Activated CD4-positive, CD25-positive, alpha-beta regulatory T cell treated with anti-CD3 and anti-CD28 coated beads, Interleukin-2, amount 50 U/mL, for 24 hours (primary cell): ENCODE measurements at places on chromosomes 4 and X.

DNA sequence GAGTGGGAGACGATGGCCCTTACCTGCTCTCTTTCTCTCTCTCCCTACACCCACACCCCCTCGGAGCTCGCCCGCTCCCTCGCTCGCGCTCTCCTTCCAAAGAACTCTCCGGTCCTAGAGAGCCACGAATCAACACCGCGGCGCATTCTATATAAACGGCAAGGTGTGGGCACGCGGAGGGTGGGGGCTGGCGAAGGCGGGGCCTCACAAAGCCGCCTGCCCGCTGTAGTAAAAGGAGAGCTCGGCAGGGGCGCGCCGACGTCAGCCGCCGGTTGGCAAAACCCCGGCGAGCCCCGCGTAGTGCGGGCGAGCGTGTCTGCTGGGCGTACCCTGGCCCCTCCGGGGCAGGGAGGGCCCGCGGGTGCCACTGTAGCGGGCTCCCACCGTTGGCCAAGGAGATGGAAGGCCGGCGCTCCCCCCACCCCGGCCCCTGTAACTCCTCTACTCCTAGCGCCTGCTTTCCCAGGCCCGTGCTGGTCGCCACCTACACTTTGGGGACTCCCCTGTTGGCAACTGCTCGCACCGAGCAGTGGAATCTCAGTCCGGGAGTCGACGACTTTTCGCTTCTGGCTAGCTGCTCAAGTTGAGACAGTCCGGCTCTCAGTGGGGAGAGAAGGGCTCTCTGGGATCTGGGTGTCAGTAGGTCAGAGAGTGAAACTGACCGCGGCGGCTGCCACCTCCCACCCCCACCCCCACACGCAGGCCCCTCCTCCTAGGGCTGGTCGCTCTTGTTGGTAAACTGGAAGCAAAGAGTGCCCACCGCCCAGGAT lies 325.5 kb upstream of the F9 start:
- ATAC-seq, result no peak

DNA sequence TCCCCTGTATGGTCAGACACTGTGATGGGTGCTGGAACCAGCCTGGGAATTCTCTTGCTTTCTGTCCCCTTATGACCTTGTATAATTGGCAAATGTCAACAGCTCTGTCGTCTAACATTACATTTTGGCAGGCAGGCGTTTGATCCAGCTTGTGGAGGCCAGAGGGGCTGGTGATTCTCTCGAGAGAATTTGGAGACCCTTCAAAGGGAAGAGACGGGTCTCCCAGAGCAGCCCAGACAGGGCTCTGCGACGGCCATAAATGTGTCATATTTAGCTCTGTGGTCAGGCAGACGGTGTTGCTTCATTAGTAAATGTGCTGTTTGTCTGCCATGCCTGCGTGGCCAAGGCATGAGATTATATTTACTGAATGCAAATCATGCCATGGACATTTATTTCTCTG lies 68.7 kb downstream of the SORCS2 start:
- no peak for ATAC-seq

DNA sequence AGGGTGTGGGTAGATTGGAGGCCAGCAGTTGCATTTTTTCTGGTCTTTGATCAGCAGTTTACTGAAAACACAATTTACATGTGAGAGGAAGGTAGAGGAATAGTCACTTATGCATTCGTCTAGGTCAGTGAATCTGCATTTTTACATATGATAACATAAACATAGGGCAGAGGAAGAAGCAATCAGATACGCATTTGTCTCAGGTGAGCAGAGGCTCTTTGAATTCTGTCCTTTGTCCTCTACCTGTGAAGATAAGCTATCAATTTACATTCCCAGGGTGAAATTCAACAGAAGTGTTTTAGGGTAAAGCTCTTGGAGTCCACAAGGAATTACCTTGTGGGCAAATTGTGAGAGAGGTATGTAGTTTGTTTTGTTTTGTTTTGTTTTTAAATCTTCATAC lies 306.5 kb downstream of the MAGEB5 start:
- ATAC-seq, result no peak

- ATAC-seq, result no peak
Observed at GRCh38 chr4:73419106-73420038, 15.3 kb downstream of the ALB start.

- ATAC-seq, result no peak
Observed at GRCh38 chr4:121408-122084, 2.8 kb upstream of the ZNF718 start.

GRCh38 chrX:30992381-30992904 lies 79.4 kb downstream of the FTHL17 start:
- no peak for ATAC-seq
